ENCODE measurements at places on chromosomes 3 and 15.

DNA sequence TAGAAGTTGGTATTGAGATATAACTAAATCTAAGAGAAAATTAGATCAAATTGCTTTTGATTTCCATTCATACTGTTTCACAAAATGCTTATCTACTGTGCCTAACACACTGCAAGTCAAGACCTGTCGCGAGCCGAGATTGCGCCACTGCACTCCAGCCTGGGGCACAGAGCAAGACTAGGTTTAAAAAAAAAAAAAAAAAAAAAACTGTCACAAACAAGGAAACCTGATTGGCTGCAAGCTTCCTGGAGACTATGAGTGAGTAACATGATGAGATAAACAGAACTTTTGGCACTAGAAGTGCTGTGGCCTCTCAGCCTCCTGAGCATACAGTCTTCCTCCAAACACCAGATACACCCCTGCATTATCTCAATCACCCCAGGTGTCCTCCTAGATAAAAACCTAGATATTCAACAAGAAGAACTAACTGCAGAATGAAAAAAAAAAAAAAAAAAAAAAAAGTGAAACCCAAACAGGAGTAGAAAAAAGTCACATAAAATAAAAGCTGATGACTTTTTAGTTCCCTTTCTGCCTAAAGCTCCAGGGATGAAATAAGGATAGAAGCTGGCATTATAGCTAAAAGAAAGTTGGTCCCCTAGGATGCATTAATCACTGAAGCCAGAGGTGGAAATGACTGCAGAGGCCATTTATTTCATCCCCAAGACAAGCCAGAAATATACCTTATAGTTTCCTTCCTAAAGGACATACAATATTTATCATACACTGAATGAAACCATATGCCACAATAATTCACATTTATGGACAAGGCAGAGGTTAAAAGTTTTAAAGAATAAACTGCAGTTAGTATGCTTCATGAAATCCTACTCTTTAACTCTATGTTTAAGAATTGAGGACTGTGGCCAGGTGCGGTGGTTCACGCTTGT lies 82.4 kb downstream of the P3H2 start:
- DNase-seq: no peak

GRCh38 chr3:172094621-172095557 lies 55.5 kb downstream of the FNDC3B start:
- DNase-seq: no peak

DNA sequence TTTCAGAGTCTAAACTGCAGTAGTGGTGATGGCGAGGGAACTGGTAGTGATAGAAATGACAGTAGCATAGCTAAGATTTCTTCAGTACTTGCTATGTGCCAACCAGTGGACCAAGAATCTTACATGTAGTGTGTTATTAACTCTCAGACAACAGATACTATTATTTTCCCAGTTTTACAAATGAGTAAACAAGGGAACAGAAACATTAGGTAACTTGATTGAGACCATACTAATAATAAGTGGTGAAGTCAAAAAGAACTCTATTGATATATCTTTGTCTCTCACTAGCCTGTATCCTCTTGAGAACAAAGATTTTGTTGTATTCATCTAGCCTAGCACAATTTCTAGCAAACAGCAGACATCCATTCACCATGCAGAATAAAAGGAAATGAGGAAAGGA lies 250.1 kb downstream of the ZBTB20 start:
- DNase-seq: no peak

- no peak for DNase-seq
These were observed 144.4 kb downstream of the MYLK start for GRCh38 chr3:123739754-123740153.

- no peak for DNase-seq
These were observed 440.9 kb upstream of the CCDC54 start for GRCh38 chr3:106936337-106936736.

- DNase-seq: no peak
These were observed 3.2 kb upstream of the ANKRD63 start for GRCh38 chr15:40286061-40286532.

GRCh38 chr3:16101295-16102186 lies 72.9 kb upstream of the GALNT15 start:
- no peak for DNase-seq

GRCh38 chr3:32758375-32758753 lies 59.4 kb upstream of the TRIM71 start:
- no peak for DNase-seq

DNA sequence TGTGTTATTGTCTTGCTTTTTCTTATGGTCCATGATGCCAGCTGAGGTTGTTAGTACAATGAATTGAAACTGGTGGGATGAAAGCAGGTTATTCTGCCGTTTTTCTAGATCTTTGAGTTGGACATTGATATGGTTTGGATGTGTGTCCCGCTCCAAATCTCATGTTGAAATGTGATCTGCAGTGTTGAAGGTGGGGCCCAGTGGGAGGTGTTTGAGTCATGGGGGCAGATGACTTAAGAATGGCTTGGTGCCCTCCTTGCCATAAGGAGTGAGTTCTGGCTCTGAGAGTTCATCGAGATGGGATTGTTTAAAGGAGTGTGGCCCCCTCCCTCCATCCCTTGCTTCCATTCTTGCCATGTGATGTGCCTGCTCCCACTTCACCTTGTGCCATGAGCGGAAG lies 80.3 kb upstream of the PIAS1 start:
- no peak for DNase-seq

- no peak for DNase-seq
These were observed 19.2 kb downstream of the LARS2 start for GRCh38 chr3:45407600-45407999.

DNA sequence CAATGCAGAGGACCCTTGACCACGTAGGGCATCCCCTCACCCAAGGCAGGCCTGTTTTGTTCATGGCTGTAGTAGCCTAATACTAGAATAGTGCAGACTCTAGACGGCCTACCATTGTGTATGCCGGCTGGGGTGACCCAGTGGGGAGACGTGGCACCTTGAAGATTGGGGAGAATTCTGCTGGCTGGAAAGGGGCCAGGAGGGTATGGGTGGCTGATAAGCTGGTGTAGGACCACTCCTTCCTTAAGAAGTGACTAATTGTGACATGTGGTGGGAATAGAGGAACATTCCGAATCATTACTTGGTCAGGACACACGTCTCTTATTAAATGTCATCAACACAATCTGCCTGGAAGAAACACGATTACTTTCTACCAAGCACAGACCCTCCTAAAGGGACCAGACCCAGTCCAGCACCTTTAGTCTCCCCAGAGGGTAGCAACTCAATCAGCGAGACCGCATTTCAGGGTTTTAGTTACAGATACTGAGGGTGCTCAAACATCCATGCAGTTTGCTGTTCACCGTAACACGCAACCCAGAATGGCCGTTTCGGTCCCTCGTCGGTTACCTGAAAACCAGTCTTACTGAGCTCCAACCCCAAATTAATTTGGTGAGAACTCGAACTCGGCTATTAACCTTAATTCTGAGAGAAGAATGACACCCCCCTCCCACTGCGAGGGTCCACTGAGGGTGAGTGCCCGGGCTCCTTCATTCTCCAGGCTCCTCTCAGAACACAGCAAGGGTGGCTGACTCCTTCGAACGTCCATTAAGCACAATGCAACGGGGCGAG lies 1.6 kb upstream of the KLF13 start:
- no peak for DNase-seq

- no peak for DNase-seq
These were observed 114.9 kb downstream of the SV2B start for GRCh38 chr15:91214675-91215590.

- DNase-seq: no peak
These were observed 219.9 kb downstream of the NLGN1 start for GRCh38 chr3:173617490-173617889.

DNA sequence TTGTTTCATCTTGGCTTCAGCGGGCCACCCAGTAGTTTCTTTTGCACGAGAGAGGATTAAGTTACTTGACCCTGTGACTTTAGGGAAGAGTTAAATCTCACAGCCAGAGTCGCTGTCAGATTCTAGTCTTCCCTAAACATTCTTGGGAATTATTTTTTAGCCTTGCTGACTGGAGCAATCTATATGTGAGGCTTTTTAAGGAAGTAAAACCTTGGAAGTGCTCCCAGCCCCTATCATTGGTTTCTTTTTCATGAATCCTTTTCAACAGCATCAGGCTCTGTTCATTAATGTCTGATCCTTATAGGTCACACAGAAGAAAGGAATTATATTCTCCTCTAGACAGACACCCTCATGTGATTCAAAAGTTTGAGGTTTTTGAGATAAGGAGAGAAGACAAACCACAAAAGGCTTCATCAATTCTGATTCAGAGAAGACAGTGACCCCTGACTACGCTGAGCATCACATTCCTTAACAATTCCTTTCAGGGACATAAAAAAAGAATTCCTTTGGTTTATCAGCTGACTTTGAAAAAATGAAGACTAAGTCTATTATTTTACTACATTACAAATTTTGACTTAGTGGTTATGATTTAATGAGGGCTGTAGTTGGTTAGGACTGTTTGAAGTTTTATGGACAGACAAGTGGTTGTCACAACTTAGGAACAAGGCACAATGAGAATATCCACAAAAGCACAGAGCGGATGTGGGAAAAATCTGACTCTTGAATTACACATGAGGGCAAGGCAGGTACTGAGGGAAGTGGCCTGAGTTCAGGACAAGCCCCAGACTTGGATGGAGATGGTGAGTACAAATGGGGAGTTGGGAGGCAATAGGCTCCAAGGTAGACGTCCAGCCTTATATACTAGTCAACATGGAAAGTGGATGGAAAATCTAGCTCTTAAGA lies 171.1 kb upstream of the STT3B start:
- no peak for DNase-seq

DNA sequence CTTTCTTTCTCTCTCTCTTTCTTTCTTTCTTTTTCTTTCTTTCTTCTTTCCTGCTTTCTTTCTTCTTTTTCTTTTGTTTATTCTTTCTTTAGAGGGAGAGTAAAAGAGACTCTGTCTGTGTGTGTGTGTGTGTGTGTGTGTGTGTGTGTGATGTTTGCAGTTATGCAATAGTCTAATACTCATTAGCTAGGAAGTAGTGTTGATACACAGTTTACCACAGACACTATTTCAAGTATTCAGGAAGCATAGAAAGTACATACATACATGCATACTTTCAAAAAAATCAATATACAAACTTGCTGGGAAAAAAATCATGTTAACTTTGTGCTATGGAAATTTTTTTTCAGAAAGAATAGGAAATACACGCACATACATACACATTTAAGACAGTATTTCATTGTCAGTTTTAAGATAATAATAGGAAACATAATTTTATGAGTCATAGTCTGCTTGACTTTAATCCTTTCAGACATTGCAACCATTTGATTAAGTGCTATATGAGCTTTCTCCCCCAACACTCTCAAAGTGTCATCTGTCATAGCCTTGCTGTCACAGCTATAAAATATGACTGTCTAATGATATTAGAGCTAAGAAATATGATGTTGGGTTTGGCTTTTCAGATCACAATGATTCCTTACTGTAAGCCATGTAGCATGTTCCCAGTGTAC lies 74.9 kb upstream of the EPHA3 start:
- DNase-seq: no peak

DNA sequence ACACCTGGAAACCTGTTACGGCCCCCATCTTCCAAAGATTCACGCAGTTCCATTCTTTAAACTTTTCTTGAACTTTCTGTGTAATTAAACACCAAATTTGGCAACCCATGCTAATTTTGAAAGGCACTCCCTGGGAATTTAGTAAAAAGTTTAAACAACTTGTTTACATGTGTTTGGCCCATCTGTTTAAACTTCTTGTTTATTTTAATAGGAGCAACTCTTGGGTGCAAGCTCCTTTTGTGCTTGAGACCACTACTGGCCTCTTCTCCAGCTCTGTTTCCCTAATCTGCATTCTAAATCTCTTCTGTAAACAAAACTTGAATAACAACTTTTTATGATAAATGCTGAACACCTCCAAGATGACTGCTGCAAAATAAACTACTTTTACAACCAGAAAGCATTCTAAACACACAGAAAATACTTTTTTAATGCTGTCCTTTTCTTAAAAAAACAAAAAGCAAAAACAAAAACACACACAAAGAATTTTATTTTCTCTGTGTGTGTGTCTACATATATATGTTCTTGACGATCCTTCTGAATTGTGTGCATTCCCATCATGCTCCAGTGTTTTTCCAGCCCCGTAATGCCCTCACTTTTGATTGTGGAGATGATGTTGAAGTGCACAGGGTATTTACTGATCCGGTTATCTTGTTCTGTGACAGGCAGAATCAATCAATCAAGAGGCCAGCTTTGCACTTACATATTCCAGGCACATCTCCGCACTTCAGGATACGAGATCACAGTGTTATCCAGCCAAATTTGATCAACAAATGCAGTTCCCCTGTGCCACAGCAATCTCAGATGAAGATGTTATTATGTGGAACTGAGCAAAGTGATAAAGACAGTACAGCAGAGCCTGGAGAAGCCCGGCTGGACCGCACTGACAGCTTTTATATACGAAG lies 416.9 kb downstream of the FOXP1 start:
- DNase-seq: no peak

- no peak for DNase-seq
These were observed 18.2 kb downstream of the VGLL4 start for GRCh38 chr3:11625376-11626083.

- DNase-seq: no peak
These were observed 31.9 kb downstream of the PDIA5 start for GRCh38 chr3:123098426-123099330.

- DNase-seq: no peak
These were observed 117.8 kb downstream of the NR1D2 start for GRCh38 chr3:24062916-24063315.

GRCh38 chr15:62841891-62842559 lies 200.5 kb upstream of the TPM1 start:
- DNase-seq: no peak

- no peak for DNase-seq
These were observed 78.3 kb downstream of the FMN1 start for GRCh38 chr15:33116198-33116597.

DNA sequence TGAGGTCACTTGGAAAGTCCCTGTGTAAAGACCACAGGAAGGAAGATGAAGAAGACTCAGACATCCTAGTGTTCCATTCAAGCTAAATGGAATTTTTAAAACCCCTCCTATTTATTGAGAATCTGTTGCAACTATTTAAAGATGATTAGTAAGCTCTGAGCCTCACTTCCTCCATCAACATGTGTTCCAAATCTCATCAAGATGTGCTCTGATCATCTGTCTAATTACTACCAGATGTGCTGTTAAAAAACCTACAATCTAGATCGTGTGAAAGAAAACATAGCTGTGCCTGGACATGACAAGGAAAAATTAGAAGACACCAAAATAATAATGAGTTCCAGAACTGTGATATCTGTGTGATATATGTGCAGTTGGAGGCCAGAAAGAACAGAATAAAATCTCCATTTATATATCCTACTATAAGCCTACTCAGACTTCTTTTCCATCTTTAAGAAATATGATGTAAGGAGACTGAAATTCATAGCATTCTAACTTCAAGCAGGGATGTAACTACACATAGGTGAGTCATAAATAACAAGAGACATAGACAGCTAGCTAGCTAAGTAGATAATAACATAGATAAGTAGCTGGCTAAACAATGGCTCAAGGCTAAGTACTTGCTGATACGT lies 7.8 kb downstream of the XPC start:
- DNase-seq: no peak
